Aorta (tissue), 5 donors: ENCODE measurements at places on chromosomes 3 and 15. TPM values are rescaled to one million over a fixed set of nuclear protein-coding genes. Genes with fewer than 3 reads are reported as not detected.

Gene LIPC
- total RNA-seq, result 0.93 TPM

Gene PRKAR2A
- 59.6 TPM for total RNA-seq

DNA sequence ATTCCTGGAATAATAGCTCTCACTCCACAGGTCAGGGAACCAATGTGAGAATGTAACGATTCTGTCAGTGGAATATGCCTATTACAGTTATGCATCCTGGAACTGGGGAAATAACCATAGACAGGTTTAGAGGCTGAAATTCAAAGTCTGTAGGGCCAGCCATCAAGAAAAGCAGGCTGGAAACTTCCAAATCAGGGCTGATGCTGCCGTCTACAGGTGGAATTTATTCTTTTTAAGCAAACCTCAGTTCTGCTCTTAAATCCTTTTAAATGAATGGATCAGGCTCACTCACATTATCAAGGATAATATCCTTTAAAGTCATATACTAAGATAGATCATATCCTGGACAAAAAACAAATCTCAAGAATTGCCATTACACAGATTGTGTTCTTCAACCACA lies 699.8 kb downstream of the NR2F2 start:
- no peak for DNase-seq
- no peaks in the 10 kb centered on the region for H3K4me1 ChIP-seq
- no peak overlapping the region for H3K27ac ChIP-seq
- peaks cover 2% of the 10 kb centered on the region for H3K27me3 ChIP-seq
- H3K36me3 ChIP-seq, result no peaks in the 10 kb centered on the region

DNA sequence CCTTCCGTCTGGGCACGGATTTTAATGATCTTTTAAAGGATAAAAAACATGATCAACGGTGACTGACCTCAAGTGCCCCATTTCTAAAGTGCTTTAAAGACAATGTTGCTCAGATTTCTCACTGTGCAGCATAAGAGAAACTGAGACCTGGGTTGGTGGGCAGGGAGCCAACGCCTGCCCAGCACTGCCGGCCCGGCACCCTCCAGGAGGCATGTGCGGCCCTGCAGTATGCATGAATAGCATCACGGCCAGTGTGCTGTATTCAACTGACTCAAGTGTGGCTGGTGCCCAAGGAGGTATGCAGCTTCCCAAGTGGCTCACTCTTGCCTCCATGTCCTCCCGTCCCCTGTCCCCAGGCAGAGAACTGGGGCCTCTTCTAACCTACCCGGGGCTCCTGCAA lies 30.3 kb downstream of the SEC61A1 start:
- DNase-seq, result no peak
- H3K27me3 ChIP-seq, result no peaks in the 10 kb centered on the region
- H3K36me3 ChIP-seq, result peaks cover 3% of the 10 kb centered on the region
- H3K4me1 ChIP-seq, result no peaks in the 10 kb centered on the region
- no peak overlapping the region for H3K4me3 ChIP-seq

DNA sequence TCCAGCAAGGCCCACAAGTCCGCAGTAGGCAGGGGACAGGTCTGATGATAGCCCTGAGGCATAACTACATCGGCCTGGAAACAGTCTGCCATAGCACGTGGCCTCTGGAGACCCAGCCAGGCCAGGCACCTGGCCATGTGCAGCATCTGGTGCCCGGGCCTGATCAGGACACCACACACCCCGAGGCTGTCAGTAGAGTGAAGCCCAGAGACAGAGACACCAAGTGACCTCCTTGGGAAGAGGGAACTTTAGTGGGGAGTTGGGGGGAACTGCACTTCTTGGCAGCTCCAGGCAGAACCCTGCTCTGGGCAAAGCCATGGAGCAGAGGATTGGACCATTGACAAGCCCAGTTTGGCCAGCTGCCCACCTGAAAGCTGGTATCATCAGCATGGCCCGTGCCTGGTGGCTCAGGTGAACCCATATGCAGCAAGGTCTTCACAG lies 1.2 kb downstream of the SHISA5 start:
- no peak overlapping the region for H3K4me3 ChIP-seq
- DNase-seq, result peak; percentile 84
- peak overlapping the region; percentile 80 for H3K27ac ChIP-seq
- no peaks in the 10 kb centered on the region for H3K36me3 ChIP-seq
- H3K4me1 ChIP-seq, result no peaks in the 10 kb centered on the region

- peak; percentile 57 for DNase-seq
- H3K4me1 ChIP-seq, result peaks cover 5% of the 10 kb centered on the region
- H3K36me3 ChIP-seq, result no peaks in the 10 kb centered on the region
- no peaks in the 10 kb centered on the region for H3K27me3 ChIP-seq
- H3K4me3 ChIP-seq, result no peak overlapping the region
- H3K27ac ChIP-seq, result peak overlapping the region; percentile 39
Measured at GRCh38 chr15:98776607-98777281, 128.4 kb downstream of the IGF1R start.

DNA sequence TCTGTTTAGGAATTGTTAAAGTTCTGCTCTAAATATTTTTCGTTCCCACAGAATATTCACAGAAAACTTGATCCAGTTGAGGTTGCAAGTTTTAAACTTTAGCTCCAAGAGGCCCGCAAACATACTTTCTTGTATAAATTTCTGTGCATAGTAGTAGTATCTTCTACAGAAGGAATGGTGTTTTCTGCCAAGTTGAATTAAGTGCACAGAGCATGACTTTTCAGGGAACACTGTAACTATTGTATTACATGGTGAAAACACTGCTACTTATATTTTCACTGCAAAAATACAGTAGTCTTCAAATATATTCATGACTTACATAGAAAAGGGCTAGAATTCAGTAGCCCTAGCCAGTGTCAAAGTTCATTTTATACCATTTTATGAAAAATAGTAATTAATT lies 67.0 kb downstream of the SUCNR1 start:
- no peak for DNase-seq
- no peaks in the 10 kb centered on the region for H3K27me3 ChIP-seq
- no peak overlapping the region for H3K4me3 ChIP-seq
- no peak overlapping the region for H3K27ac ChIP-seq
- H3K4me1 ChIP-seq, result no peaks in the 10 kb centered on the region

GRCh38 chr3:11078826-11079515 lies 75.3 kb upstream of the HRH1 start:
- H3K36me3 ChIP-seq, result no peaks in the 10 kb centered on the region
- no peak for DNase-seq
- H3K4me1 ChIP-seq, result no peaks in the 10 kb centered on the region
- no peaks in the 10 kb centered on the region for H3K27me3 ChIP-seq
- H3K27ac ChIP-seq, result no peak overlapping the region

Gene P2RY12
- total RNA-seq, result 3.6 TPM

GRCh38 chr3:47980795-47981194 lies 35.4 kb downstream of the MAP4 start:
- H3K36me3 ChIP-seq, result peaks cover 3% of the 10 kb centered on the region
- no peaks in the 10 kb centered on the region for H3K27me3 ChIP-seq
- no peak for DNase-seq
- no peak overlapping the region for H3K4me3 ChIP-seq

- no peak overlapping the region for H3K27ac ChIP-seq
- no peaks in the 10 kb centered on the region for H3K4me1 ChIP-seq
- no peak for DNase-seq
- no peaks in the 10 kb centered on the region for H3K27me3 ChIP-seq
- no peak overlapping the region for H3K4me3 ChIP-seq
Measured at GRCh38 chr3:14001136-14001535, 121.3 kb upstream of the WNT7A start.

Gene CXCR6
- total RNA-seq, result 2.8 TPM

Gene SPATA12
- total RNA-seq, result not detected

- H3K4me3 ChIP-seq, result no peak overlapping the region
- no peak overlapping the region for H3K27ac ChIP-seq
- H3K27me3 ChIP-seq, result no peaks in the 10 kb centered on the region
- H3K4me1 ChIP-seq, result no peaks in the 10 kb centered on the region
- no peak for DNase-seq
Measured at GRCh38 chr3:32872487-32873382, 54.9 kb downstream of the TRIM71 start.

Gene CAMK1
- total RNA-seq, result 31.4 TPM

Gene MUC13
- total RNA-seq, result 0.18 TPM

- H3K4me1 ChIP-seq, result peaks cover 14% of the 10 kb centered on the region
- no peak for DNase-seq
- H3K27me3 ChIP-seq, result no peaks in the 10 kb centered on the region
- no peaks in the 10 kb centered on the region for H3K36me3 ChIP-seq
Measured at GRCh38 chr3:174223042-174223441, 636.1 kb upstream of the NAALADL2 start.

Gene KLHL6
- total RNA-seq, result 6.8 TPM

GRCh38 chr3:13420045-13420830 lies at the start of gene NUP210:
NUP210 (minus strand) TSS chr3:13420322; CDS start chr3:13420226, 96 bp downstream.
- peak within 1 kb of the TSS; percentile 38 for H3K4me3 ChIP-seq
- H3K27me3 ChIP-seq, result no peaks in the 10 kb centered on the region
- no peak within 1 kb of the TSS for H3K27ac ChIP-seq
- no peaks in the 10 kb centered on the region for H3K4me1 ChIP-seq

DNA sequence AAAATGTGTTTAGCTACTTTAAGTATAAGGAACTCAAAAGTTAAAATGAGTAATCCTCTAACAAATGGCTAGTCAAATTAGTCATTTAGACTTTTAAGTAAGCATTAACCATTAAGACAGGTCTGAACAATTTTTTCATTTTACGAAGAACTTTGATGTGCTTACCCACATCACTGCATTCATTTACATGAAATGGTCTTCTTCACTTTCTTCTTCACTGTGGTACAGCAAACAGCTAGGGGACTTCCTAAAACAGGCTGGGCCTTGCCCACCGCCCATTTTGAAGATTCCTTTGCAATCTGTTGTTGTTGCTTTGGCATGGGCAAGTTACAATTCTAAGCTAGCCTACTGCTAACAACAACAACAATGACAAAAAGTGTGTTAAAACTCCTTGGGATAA lies 67.4 kb downstream of the CBLB start:
- H3K4me1 ChIP-seq, result no peaks in the 10 kb centered on the region
- DNase-seq, result no peak
- no peak overlapping the region for H3K27ac ChIP-seq
- H3K4me3 ChIP-seq, result no peak overlapping the region

DNA sequence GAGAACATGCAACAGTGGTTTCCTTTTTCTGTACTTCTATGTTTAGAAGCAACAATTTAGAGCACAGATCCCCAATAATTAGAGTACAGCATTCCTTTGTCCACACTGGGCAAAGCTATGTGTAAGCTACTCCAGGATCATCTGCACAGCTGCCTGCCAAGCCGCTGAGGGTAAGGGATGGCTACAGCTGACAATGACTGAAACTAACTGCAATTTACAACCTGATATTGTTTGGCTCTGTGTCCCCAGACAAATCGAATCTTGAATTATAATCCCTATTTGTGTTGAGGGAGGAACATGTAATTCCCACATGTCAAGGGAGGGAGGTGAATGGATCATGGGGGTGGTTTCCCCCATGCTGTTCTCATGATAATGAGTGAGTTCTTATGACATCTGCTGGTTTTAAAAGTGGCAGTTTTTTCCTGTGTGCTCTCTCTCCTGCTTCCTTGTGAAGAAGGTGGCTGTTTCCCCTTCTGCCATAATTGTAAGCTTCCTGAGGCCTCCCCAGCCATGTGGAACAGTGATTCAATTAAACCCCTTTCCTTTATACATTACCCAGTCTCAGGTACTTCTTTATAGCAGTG lies 54.8 kb upstream of the TNFSF10 start:
- no peaks in the 10 kb centered on the region for H3K4me1 ChIP-seq
- DNase-seq, result no peak
